WTC11 (cell line): ENCODE measurements at places on chromosomes 6 and 20. TPM values are rescaled to one million over a fixed set of nuclear protein-coding genes. Genes with fewer than 3 reads are reported as not detected.

The PKHD1 gene
- total RNA-seq = 0.09 to 0.15 TPM (median 0.09 TPM) in 3 replicates

The PCMT1 gene
- 81.0 to 90.7 TPM (median 84.5 TPM) in 3 replicates for total RNA-seq

The HSPA1L gene
- 1.2 to 2.1 TPM (median 1.9 TPM) in 3 replicates for total RNA-seq

The LY6G6C gene
- 0.21 to 0.35 TPM in 2 of 3 replicates, not detected in the other for total RNA-seq
